NCI-H1105 (cell line): ENCODE measurements at places on chromosomes 7 and 10.

- no peak for DNase-seq
Measured at GRCh38 chr7:84477786-84478478, 283.3 kb upstream of the SEMA3A start.

DNA sequence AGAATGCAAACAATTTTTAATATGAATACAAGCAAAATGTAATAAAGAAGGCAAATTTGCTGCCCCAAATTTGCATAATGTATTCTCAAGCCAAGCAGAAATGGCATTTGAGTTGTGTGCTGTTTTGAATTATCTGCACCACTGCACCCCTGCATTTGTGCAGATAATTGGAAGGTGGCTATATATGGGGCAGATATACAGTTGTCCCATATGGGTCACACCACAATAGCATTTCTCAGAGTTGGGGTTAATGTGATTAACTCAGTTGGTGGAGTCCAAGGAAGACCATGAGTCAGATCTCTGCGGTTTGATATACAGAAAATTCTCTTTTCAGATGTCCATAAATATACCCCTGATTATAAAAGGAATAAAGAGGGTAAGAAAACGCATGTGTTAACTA is 68.9 kb upstream of the EXOC4 start:
- DNase-seq: no peak

- no peak for DNase-seq
Measured at GRCh38 chr7:140061607-140061930, 1.2 kb downstream of the PARP12 start.

DNA sequence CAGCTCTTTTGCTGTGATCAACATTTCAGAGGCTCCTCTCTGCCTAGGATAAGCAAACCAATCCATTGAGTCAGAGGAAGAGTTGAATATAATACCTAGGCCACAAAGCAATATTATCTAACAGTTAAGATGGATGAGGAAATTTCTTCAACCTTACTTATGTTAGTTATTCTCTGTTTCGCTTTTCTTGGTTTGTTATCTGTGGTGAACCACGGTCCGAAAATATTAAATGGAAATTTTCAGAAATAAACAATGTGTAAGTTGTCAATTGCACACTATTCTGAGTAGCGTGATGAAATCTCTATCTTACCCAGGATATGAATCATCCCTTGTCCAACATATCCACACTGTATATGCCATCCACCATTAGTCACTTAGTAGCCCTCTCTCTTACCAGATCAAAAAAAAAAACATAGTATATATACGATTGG is 1.5 kb upstream of the HTR7 start:
- DNase-seq: no peak

GRCh38 chr10:128850647-128851046 is 616.4 kb upstream of the MGMT start:
- DNase-seq: no peak

DNA sequence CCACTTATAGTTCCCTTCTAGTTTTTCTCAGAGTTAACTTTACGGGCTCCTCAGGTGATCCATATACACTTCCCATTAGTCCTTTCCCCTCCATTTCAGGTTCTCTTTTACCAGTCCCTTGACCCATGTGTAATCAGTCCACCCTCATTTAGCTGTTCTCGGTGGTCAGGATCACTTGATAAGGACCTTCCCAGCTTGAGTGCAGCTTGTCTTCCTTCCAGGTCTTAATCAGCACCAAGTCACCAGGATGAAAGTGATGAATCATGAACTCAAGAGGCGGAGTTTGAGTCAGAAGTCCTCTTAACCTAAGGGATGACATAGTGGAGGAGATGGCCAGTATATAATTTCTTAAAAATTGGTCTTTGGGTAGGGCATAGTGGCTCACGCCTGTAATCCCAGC is 63.1 kb upstream of the CNTNAP2 start:
- DNase-seq: no peak

DNA sequence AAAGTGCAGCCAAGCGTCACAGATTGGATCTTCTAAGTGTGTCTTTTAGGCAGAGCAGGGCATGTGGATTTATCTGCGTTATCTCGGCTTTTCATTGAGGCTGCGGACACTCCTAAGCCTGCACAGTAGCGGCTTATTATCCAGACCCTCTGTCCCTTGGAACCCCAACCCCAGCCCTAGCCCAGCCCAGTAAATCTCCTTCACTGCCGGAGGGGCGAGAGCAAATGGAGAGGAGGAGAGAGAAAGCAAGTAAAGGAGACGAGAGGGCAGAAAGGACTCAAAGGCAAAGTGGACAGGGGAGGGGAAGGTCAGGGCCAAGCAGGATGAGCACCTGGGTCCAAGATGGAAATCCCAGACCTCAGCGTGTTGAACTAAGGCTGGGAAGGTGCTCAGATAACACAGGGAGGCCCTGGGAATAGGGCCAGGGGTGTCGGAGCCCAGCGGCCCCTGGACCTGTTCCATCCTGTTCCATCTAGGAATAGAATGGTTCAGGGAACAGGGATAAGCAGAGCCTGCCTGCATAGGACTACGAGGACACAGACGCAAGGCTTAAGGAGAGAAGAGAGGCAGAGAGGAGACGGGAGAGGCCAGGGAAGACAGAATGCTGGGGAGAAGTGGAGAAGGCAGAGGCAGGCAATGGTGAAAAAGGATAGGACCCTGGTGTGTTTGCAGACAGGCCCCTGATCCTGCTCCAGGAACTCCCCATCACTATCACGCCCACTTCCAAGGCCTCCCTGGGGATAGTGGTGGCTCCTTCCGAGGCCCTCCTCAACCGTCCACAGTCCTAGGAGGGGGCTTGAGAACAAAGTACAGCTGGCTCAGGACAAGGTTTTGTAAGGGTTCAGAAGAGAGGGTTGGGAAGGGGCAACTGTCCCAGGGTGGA is 99.6 kb downstream of the CHST15 start:
- no peak for DNase-seq

DNA sequence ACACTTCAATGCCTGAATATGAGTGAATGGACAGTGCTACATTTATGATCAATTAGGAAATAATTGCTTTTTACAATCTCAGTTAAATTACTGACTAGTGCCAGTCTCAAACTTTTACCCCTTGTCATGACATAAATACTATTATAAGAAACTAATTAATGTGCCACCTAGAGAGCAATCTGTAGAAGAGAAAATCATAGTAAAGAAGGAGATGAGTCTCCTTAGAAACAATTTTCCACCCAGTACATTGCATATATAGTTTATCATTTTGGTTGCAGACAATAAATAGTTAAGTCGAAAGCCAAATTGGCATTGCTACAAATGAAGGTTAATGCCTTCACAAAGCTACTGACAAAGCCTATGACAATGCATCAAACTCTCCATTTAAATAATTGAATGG is 68.6 kb downstream of the SLC13A1 start:
- no peak for DNase-seq

DNA sequence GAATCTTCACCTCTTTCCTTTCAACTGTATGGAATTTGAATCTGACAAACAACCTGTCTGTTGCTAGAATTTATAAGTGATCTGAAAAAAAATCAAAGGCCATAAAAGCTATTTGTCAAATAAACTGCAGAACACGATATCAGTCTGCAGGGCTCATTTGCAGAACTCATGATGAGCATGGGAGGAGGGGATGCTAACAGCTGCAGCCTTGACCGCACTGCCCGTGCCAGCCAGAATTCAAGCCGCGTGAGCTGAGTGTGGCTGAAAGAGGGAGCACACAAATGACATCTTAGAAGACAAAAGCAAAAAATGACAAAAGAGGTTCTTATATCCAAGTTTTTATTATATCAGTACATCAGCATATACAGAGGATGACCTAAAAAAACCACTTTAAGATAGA is 15.7 kb downstream of the LRRTM3 start:
- DNase-seq: no peak

DNA sequence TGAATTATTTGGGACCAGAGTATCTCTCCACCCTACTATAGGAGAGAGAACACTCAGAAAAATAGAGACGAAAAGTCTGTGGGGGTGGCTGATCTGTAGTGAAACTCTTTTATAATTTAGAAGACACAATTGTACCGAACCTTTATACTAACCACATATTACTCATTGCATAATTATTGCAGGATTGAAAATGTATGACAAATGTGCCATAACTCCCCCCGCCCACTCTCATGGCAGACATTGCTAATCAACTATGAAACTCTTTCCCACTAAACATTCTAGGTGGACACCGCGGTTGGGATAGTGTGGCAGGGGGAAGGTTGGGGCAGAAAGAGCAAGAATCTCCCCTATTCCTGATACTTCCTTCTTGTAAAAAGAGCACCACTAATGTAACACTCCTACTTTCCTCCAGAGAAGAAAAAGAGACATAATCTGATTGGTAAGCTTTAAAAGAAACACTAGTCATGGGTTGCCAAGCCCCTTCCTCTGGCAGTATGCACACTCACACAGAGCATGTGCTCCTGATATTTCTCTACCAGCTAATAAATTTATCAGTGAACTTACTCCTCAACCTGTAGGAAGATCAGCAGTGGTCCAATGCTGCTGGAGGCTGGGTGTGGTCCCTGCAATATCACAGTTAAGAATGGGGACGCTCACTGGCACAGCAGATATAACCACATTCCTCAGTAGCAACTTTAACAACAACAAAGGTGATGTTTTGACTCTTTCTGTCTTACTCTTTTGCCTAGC is 18.7 kb upstream of the ARID5B start:
- no peak for DNase-seq

DNA sequence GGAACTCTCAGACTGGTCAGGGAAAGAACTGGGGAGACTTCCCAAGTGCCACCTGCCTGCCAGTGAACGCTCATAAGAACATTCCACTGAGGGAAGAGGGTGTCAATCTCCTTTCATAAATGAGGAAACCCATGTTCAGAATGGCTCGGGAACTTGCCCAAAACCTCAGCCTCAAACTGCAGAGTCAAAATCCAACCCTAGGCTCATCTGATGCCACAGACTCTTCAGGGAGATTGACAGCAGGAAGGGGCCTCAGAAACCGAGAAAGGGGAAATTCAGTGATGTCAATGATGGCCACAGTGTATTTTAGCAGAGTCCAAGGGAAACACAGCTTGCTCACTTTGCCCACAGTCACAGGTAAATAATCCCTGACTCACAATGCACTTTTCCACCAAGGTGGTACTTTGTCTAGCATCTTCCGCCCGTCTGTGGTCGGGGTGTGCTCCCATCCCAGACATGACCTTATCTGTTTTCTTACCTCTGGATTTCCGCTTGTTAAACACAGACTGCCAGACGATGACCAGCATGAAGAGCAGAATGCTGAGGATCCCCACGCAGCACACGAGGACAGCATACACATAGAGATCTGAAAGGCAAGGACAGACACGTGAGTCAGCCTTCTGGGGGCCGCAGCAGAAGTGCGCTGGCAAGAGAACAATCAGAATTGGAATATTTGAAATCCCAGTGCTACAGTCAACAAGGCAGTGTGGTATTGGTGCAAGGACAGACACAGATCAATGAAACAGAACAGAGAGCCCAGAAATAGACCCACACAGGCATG is 38.4 kb downstream of the VSTM4 start:
- DNase-seq: no peak

- peak; percentile 64 for DNase-seq
Measured at GRCh38 chr7:106947244-106947728, 82.2 kb downstream of the PIK3CG start.

DNA sequence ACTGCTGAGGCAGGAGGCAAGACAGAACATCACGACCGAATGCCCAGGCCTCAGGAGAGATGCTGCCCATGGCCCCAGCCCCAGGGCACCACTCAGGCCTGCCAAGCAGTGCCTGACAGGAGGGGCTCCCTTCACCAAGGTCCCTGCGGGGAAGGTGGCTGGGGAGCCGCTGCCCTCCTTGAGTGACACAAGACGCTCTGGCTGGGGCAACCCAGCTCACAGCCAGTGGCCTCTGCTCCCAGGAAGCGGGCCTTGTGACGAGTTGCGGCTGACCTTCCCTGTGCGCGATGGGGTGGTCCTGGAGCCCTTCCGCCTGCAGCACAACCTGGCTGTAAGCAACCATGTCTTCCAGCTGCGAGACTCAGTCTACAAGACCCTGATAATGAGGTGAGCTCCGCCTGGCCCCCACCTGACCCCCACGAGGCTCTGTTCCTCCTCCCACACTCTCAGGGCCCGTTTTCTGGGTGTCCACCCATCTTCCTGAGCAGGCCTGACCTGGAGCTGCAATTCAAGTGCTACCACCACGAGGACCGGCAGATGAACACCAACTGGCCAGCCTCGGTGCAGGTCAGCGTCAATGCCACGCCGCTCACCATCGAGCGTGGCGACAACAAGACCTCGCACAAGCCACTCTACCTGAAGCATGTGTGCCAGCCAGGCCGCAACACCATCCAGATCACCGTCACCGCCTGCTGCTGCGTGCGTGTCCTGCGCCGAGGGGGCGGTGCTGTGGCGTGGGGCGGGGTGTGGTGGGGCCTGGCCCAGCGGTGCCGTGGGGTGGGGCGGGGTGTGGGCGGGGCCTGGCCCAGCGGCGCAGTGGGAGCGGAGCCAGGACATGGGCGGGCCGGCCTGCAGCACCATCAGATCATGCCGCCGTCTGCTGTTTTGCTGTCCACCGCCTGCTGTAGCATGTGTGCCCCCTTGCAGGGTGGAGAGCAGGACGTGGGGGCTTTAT is 12.8 kb downstream of the ZMIZ2 start:
- no peak for DNase-seq

DNA sequence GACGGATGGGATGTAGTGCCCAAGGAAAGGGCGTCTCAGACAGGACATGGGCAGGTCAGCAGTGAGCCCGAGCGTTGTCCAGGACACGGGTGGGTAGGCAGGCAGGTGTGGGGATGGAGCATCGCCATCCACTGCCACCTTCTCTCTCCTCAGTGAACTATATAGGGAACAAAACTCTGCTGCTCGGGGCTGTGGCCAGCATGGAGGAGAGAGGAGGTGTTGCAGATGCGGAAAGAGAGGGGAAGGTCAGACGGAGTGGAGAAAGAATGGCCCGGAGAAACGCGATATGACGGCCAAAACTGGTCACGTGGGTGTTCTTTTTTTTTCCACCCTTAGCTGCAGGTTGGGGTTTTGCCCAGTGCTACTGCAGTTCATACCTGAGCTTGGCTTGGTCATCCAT is 71.2 kb downstream of the GRID1 start:
- DNase-seq: no peak
